ELR (cell line): ENCODE measurements at places on chromosomes 2 and 18.

GRCh38 chr2:11814979-11815510 lies 68.6 kb downstream of the LPIN1 start:
- DNase-seq, result no peak

DNA sequence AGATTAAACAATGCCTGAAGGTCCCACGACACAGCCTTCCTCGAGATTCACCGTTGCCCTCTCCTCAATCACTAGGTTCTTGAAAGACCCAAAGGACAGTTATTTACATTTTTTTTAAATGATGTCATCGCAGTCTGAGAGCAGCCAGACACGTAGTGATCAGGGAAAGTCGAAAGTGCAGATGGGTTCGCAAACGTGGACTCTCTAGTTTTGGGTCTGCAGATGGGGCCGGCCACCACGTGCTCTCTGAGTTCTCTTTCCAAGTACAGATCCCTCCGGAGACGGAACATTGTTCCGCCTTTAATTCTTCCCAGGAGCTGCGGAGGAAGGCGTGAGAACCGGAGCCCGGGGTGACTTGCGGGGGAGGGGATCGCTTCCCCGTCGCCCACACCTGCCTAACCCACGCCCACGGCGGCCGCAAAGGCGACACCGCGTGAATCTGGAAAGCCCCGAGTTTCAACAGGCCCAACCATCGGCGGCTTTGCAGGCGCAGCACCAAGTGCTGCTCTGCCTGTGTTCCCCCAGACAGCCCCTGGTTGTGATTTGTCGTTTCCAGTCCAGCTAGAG lies 54.3 kb downstream of the PKDCC start:
- DNase-seq, result peak; percentile 87

GRCh38 chr2:203997481-203997880 lies 60.9 kb downstream of the ICOS start:
- DNase-seq, result no peak

DNA sequence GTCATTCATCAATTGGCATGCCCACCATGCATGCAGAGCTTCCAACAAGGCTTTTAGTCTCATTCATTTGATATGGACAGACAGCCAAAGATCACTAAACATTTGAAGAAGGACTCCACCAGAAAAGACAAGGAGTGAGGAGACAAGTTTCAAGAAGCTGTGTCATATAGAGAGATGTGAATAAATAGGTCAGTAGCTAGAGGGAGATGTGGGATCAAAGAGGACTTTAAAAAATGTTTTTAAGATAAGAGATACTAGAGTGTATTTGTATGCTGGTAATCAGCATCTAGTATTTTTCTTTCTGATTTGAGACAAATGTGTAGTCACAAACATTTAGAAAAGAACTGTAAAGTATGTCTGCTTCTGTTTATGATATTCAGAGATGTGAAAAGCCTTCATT lies 48.5 kb downstream of the ANTXR1 start:
- DNase-seq, result no peak

- peak; percentile 92 for DNase-seq
These were observed 1.2 kb downstream of the SEMA4C start for GRCh38 chr2:96868555-96869280.

GRCh38 chr2:46939626-46940359 lies 24.2 kb upstream of the MCFD2 start:
- DNase-seq, result no peak

DNA sequence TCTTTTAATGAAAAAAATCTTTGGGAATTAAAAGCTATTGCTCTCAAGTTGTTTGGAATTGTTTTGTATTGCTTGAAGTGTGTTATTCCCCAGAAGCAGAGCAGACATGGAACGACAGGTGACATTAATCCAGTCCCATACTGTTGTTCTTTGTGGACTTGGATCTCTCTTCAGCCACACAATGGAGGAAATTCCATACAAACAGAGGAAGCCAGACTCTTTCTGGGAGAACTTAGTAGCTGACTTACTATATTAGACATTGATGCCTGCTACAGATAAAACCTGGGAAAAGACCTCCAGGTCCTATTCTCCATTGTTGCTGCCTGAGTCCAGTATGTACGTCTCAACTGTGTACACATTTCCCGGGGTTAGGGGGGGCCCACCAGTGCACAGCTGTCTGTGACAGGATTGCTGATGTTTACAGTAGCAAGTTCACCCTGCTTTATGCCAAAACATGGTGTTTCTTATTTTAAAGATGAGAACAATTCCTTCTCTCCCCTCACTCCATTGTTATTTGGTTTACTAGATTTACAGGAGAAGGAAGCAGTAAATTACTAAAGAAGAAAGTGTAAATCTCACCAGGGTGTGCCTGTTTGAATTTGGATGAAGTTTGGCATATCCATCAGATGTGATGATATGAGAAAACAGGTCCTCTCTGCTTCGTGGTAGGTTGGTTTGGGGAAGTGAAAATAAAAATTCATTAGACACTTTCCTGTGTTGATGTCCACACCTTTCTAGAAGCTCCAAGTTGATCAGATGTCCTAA lies 142.4 kb upstream of the RBBP8 start:
- no peak for DNase-seq

DNA sequence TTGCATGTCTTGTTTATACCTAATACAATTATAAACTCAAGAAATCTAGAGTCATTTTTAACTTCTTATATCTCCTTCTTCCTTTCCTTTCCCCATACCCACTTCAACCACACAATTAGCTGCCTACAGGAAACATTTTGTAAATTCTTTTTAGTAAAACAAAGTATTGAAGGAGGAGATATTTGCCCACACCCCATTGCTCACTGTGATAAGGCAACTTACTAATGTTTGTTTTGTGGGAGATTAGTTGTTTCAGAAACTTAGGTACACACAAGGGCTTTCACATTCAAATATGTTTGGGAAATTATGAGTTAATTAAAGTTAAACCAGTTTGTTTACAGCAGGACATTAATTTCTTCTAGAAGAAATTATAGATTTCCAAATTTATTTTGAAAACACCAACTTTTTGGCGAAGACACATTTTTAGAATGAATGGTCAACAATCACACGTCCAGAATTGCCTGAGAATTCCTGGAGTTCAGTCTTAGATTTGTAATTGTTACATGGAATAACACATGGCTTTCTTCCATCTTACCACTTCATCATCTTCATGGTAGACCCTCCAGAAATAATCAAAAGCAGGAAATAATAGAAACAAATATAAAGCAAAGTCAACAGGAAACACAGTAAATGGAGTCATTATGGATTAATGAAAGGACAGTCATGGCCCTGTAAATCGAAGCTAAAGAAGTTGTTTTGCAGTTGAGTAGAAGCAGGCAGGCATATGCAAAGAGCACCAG lies 62.5 kb upstream of the RAB27B start:
- no peak for DNase-seq

GRCh38 chr2:28631514-28632206 lies 120.0 kb upstream of the PPP1CB start:
- no peak for DNase-seq

GRCh38 chr2:199118673-199119112 lies 339.0 kb downstream of the SATB2 start:
- DNase-seq, result no peak

GRCh38 chr2:128682729-128683284 lies 364.1 kb upstream of the HS6ST1 start:
- DNase-seq, result no peak

GRCh38 chr18:62264984-62265383 lies 60.1 kb upstream of the TNFRSF11A start:
- DNase-seq, result no peak

DNA sequence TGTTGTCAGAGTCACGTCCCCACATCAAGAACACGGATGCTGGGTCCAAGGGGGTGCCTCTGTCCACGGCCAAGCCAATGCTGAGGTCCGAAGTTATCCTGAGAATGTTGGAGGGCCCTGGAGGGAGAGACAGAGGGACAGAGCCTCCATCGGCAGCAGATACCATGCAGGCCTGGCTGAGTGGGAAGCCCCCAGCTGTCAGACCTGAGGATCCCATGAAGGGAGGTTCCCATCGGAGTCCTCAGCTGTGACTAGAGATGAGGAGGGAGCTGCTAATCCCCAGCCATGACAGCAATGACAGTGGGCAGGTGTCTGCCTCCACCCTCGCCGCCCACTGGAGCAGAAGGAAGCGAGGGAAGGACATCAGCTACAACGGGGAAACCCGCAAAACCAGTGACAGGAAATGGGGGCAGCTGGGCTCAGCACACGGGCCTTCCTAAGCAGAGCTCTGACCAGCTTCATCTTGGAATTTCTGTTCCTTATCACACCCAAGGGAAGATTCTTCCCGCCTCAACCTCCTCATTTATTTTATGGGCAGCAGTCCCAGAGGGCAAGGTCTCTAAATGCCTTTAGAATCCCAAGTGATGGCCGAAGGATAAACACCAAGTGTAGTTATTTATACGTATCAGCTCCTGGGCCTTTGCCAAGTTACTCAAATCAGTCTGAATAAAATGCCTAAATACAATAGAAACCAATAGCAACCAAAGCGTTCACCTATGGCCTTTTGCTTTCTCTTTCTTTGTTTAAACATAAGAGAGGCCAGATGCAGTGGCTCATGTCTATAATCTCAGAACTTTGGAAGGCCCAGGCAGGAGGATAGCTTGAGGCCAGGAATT lies 32.2 kb downstream of the FAM178B start:
- DNase-seq, result no peak

DNA sequence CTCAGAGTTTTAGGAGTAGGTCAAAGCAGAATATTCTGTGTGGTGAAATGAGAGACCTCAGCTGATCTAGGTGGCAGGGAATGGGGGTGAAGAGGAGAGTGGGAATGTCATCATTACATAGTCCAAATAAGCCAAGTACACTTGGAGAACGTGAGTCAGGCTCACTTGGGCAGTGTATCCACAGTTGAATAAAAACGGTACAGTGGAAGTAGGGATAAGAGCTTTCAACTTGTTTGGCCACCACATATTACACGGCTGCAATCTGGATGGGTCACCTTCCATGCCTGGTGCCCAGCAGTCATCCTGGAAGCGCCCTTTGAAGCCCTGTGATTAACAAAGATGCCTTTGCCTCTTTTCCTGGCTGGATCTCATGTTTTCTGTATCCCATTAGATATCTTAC lies 28.6 kb downstream of the MIB1 start:
- DNase-seq, result no peak

DNA sequence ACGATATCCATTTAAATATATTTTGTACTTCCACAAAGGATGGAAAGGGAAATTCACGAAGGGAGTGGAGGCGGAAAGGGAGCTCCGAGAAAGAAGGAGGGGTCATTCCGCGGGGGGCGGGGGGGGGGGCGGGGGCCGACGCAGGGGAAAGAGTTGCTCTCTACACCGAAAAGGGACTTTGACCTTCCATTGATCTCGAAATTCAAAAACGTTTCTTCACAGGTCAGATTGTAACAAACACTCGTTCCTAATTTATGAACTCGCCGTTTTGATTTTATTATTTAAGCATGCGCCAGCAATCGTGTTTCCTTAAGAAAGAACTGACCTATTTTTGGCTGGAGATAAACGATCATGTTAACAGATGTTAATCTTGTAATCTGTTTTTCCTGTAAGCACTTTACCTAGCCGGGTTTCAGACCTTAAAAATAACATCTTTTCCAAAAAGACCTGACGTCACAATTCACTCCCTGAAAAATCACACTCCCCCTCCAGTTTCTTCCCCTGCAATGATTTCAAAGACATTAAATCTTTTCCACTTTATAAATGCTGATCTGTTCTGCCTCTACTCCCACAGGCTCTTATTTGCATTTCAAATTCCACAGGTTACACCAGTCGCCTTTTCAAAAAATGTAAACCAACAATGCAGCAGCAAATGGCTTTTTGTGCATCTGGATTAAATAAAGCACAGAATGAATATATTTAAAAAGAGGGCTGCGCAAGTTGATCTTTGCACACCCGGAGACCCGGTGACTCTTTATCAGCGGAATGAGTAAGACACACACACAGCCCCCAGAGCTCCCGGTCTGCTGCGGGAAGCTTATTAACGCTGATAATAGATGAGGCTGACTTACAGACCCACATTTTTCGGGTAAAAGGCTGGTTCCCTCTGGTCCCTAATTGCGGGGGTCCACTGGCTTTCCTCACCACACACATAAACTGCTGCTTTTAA lies 1.6 kb downstream of the ZNF516 start:
- DNase-seq, result peak; percentile 73

DNA sequence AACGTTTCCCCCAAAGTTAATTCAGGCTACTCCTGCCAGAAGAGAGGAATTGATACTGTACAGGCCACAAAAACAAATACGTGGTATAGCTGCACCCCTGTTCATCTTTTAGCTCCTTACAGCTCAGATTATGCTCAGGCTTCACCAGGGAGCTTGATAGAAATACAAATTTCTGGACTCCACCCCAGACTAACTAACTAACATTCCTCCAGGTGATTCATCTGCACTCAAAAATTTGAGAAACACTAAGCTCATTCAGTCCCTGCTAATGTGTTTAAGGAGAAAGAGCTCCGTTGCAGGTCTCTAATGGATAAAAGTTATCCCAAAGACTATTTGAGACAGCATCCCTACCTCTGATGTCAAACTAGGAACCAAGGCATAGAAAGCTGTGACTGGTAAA lies 36.8 kb upstream of the UNC80 start:
- no peak for DNase-seq

DNA sequence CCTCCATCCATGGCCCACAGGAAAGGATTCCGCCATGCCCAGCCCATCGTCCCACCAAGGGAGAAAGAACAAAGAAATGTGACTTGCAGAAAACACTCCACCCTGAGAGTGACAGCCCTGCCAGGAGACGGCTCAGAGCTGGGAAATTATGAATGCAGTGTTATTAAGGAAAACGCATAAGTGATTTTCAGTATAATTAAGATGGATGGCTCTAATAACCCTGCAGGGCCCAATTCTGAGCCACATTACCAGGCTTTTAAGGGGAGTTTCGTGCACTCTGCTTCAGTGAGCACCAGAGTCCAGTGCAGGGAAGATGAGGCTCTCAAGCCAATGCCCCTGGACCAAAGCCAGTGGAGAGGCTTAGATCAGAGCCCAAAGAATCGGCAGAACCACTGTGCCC lies 10.6 kb upstream of the TEX51 start:
- DNase-seq, result no peak

- no peak for DNase-seq
These were observed 166.6 kb downstream of the XIRP2 start for GRCh38 chr2:167054881-167055280.

DNA sequence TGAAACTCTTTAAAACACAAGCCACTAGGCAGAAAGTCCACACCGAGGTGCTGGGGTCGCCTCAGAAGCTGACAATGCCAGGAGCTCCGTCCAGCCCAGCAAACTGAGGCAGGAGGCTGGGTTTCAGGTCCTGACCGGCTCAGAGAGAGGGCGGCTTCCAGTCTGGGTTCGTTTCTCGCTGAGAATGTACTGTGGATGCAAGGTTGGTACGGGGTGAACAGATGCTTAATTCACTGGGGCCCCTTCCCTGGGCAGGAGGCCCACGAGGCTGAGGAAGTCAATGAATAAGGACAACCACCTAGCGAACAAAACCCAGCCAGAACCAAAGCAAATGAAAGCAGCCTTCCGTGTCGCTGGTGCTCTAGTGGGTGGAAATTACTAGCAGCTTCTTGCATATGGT lies 142.0 kb downstream of the RTP5 start:
- no peak for DNase-seq

DNA sequence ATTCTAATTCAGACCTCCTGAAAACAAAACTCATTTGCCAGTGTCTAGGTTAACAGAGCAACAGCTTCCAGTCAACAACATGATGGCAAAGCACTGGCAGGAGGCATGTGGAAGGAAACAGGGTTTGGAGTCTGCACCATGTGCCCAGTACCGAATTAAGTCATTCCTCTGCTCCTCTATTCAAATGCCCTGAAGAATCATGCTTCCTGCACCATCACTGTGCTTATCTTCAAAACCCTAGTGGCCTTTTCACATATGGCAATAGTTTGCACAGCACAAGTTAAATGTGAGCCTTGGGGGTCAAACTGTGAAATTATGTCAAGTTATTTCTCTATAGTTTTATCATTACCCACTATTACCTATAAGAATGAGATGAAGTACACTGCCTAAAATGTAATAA lies 75.4 kb upstream of the GRB14 start:
- DNase-seq, result peak; percentile 20
